ENCODE measurements at places on chromosomes 16 and 17.

- DNase-seq: no peak
These were observed 13.2 kb downstream of the IL4R start for GRCh38 chr16:27326738-27327585.

DNA sequence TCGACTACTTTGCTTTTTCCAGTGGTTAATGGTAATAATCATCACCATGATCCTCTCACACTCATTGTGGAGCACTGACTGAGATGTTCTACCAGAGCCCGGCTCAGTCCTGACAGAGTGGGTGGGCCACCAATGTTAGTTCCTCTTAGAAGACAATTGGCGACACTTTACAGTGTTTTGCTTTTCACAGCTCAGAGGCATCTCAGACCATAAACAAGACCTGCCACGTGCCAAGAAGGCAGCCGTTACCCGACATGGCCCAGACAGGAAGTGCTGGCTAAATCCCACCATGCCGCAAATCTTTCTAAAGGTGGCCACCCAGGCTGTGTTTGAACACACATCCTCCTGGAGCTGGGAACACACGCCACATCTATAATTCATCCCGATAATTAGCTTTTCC, 103.7 kb downstream of the XYLT1 start:
- DNase-seq: no peak

- no peak for DNase-seq
These were observed 529.1 kb downstream of the WWOX start for GRCh38 chr16:78628461-78629045.

DNA sequence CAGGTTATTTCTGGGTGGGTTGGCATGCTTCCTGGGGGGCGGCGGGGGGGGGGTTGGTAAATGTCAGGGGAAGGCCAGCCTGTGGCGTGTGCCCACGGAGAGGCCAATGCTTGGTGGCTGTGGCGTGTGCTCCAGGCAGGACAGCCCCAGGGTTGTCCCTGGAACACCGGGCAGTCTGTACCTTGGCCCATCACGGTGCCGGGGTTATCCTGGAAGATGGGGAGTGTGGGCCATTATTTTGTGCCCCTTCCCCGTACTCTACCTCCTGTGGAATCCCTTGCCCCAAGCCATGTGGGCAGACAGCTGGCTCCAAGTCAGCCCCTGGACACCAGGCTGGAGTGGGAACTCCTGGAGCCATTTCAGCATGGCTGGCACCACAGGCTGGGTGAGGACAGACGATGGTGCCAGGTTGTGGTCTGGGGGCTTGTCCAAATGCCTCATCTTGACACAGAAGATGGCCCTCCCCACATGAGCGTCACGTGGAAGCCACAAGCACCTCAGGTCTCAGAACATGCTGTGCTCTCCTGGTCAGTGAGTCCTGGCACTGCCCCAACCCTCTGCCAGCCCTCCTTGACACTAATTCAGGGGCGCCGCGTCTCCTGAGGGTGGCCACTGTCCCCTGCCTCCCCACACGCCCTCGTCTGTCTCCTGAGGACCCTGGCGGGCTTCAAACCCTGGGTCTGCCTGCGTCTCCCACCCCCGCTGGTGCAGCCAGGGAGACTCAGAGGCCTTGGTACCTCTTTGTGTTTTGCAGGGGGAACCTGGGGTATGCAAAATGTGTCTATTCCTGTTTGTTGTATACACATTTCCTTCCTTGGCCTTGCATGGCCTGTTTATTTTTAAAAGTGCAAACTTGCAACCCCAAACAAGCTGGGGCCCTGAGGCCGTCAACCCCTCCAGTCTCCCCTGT, 4.3 kb downstream of the SLC16A3 start:
- DNase-seq: no peak

GRCh38 chr16:55701442-55702319, 45.9 kb downstream of the SLC6A2 start:
- DNase-seq: peak; percentile 6

- DNase-seq: no peak
These were observed 23.2 kb downstream of the ITGB3 start for GRCh38 chr17:47276868-47277267.

DNA sequence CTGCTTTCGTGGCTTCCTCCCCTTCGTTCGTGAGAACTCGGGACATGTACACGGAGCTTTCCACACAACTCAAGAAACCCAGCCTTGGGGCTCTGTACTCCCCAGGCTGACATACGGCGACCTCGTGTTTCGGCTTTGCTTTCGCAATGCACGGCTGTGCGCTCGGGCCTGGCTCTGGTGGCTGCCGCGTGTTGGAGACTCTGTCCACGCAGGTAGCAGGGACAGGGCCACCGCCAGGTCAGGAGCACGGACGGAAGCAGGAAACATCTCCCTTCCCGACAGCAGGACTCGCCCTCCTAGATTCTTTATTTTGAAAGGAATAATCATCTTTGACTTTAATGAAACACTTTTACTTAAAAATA, 17.3 kb downstream of the UTS2R start:
- no peak for DNase-seq

- no peak for DNase-seq
These were observed 1.2 kb upstream of the UTP6 start for GRCh38 chr17:31902693-31903092.

- DNase-seq: no peak
These were observed 73.0 kb downstream of the SLC6A2 start for GRCh38 chr16:55728797-55729196.

- no peak for DNase-seq
These were observed 232.1 kb downstream of the MRTFB start for GRCh38 chr16:14303182-14303618.

DNA sequence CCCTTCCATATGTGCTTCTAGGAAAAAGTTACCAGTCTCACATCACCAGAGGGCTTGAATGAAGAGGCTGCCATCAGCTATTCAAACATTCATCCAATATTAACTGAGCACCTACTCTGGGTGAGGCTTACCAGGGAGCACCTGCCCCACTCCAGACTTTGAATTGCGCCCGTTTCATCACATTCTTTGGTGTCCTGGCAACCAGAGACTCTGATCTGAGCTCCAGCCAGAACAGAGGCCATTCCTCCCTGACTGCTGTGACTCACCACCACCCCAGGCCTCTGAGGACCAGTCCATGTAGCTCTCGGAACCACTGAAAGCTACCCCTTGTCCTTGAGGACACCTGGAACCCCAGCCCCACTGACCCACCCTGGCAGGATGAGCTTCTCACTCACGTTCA, at the start of gene C16orf96:
TSS of gene C16orf96 (plus strand) at position 229 of the 400 bp plus-strand sequence. CDS start at position 379, 150 bp downstream.
- no peak for DNase-seq

DNA sequence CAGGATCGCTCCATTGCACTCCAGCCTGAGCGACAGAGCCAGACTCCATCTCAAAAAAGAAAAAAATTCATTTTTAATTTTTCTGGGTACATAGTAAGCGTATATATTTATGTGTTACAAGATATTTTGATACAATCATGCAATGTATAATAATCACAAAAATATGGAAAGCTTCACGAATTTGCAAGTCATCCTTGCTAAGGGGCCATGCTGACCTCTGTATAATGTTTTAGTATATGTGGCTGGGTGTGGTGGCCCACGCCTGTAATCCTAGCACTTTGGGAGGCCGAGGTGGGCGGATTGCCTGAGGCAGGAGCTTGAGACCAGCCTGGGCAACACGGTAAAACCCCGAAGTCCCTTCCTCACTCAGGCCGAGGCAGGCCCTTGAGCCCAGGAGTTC, 16.9 kb downstream of the FBRS start:
- DNase-seq: no peak

DNA sequence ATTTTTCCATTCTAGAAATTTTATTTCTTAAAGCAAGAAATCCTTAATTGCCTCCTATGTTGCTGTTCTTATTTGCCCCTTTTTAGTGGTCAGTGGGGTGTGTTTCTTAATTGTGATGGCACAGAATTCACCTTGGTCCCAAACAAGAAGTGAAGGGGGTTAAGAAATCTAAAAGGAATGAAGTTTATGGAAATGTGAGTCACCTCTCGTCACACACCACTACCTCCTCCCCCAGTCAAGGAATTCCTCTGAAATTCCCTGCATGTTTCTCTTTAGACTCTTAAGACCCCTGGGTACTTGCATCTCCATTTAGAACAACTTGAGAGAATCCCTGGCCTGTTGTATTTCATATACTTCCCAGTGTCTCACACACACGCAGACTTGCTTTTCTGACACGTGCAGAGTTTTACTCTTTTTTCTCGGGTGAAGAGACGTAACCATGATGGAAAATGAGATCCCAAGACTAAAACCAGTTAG, 247.4 kb downstream of the PRKCA start:
- no peak for DNase-seq

DNA sequence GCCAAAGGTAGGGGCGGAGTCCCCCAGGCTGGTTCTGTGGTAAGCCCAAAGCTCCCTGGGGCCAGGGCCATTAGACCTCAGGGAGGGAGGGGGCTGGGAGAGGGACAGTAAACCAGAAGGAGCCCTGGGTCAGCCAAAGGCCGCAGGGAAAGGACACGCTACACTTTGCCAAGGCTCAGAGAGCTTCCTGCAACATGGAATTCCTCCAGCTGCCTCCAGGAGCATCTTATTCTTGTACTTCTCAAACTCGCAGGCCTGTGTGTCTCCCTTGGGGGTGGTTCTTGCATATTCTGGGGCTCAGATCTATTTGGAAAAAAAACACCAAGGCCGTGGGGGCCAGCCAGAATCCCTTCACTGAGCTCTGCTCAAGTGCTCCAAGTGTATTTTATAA, 25.1 kb downstream of the AKAP1 start:
- DNase-seq: no peak

DNA sequence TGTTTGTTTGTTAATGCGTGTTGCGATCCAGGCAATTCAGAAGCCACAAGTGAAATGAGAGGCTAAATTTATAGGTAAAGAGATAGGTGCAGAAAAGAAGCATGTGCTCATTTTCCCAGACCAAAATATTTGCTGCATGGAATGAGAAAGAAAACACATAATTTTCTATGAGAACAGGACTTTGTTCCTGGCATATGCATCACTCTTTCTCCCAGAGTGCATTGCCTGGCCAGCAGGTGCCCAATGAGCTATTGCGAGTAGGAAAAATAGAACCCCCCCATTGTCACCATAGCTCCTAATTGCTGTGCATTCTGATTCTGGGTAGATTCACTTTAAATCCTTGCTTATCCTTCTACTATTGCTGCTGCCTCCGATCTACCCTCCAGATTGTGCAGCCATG, 410.4 kb downstream of the PMP22 start:
- DNase-seq: no peak

DNA sequence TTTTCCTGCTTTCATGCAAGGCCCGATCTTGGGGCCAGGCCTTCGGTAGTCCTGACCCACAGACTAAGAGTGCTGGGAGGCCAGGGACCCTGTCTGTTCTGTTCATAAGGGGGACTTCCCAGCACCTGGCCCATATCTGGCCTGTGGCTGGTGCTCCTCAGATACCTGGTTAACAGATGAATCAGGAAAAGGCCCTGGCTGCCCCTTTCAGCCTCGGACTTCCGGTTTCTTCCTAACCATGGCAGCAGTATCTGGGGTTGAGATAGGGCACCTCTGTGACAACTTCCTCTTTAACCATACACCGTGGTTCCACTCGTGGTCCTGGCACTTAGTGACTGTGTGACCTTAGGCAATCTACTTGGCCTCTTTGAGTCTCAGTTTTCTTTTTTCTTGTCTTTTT, 18.4 kb downstream of the PLCG2 start:
- no peak for DNase-seq

GRCh38 chr17:44766409-44767038, 7.7 kb downstream of the ADAM11 start:
- DNase-seq: no peak

- DNase-seq: no peak
These were observed 41.3 kb downstream of the RBBP6 start for GRCh38 chr16:24580665-24581064.

- DNase-seq: no peak
These were observed 8.9 kb upstream of the HDAC5 start for GRCh38 chr17:44132275-44132821.

DNA sequence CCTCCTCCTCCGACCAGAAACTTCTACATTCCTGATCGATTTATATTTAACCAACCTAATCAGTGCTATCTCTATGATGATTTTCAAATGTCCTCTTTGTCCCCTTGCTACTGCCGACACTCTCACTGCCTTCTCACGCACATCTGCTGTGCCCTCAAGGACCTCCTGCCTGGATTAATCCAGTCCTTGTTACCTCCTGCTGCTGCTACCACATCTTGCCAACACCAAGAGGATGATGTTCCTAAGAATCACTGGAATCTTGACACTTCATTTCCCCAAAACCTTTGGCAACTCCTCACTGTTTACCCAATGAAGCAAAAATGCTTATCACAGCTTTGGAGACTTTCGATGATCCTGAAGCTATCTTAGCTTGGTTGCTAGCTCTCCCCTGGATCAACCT, 287.3 kb upstream of the AXIN2 start:
- DNase-seq: no peak

DNA sequence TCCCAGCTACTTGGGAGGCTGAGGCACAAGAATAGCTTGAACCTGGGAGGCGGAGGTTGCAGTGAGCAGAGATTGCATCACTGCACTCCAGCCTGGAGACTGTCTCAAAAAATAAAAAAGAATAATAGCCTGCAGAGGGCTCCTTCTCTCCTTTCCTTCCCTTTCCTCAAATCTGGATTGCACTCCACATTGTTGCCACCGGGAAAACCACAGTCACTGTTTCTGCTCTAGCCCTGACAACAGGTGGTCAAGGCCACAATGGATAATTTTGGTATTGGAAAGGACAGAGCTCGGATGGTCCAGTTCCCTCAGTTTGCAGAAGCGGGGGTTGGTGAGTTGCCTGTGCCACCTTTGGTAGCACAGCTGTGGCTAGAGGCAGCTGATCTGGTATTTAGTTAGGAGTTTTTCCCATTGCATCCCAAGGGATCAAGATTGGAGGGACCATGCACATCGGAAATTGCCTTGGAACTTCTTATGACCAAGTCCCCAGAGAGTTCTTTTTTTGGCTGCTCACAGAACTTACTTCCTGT, 44.7 kb upstream of the PRSS54 start:
- DNase-seq: no peak

- no peak for DNase-seq
These were observed 384.3 kb upstream of the PSMD7 start for GRCh38 chr16:73912281-73912680.

DNA sequence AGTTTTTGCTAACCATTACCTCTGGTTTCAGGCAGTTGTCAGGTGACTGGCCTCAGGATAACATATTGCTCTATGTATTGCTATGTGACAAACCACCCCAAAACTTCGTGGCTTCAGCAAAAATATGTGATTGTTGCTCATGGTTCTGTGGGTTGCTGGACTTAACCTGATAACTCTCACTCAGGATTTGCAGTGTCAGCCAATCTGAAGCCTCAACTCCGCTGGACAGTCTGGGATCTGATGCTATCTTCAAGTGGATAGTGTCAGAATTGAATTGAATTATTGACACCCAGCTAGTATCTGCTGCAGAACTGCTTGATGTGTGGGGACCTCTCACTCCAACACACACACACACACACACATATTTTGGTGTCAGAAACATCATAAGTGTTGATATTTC, 34.7 kb upstream of the GUCY2D start:
- no peak for DNase-seq

GRCh38 chr17:76841776-76842405, 26.3 kb upstream of the MGAT5B start:
- DNase-seq: peak; percentile 55

- no peak for DNase-seq
These were observed 66.4 kb downstream of the TMEM114 start for GRCh38 chr16:8523932-8524331.

DNA sequence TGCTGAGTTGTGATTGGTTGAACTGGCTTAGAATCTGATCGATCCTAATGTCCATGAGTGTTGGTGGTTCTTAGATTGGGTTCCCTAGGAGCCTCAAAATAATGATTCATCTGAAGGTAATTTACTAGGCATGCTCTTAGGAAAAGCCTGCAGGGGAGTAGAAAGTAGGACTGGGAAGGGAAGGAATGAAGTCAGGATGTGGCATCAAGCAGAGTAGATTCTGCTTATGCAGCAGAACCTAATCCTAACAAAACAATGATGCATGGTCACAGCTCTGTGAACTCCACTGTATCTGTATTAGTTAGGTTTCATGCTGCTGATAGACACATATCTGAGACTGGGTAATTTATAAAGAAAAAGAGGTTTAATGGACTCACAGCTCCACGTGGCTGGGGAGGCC, 132.5 kb downstream of the HS3ST2 start:
- DNase-seq: no peak

All from NCI-H1417 treated with DMSO at 0.1 percent for 48 hours (cell line).